ENCODE measurements at places on chromosomes 7 and 10. TPM values are rescaled to one million over a fixed set of nuclear protein-coding genes. Genes with fewer than 3 reads are reported as not detected.

Gene KAZALD1
- total RNA-seq: 25.4 TPM

Gene EBLN1
- not detected for total RNA-seq

Gene ZNF804B
- not detected for total RNA-seq

Gene OGDHL
- 0.12 TPM for total RNA-seq

Gene NOD1
- total RNA-seq: 7.7 TPM

Gene ACTL6B
- not detected for total RNA-seq

Gene NEBL
- 0.12 TPM for total RNA-seq
